ENCODE measurements at places on chromosomes 5 and 9.

- DNase-seq: no peak
Observed at GRCh38 chr5:60687927-60688720, 11.8 kb downstream of the DEPDC1B start.

DNA sequence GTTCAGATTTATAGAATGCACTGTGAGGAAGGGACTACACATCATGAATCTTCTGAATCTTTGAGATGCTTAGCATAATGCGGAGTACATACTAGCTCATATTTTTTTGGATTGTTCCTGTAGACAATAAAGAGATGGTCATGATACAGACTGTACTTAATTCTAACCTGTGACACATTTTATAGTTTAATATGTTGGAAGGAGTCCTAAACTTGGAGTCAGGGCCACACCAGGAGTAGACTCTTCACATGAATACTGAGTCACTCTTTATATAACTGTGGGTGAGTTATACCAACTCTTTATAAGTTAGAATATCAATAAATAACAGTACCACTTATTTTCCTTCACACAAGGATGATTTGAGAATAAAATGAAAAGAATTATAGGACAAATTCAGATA, 16.9 kb downstream of the C9orf85 start:
- no peak for DNase-seq

- DNase-seq: no peak
Observed at GRCh38 chr9:137052293-137052692, 1.6 kb downstream of the ENTPD2 start.

DNA sequence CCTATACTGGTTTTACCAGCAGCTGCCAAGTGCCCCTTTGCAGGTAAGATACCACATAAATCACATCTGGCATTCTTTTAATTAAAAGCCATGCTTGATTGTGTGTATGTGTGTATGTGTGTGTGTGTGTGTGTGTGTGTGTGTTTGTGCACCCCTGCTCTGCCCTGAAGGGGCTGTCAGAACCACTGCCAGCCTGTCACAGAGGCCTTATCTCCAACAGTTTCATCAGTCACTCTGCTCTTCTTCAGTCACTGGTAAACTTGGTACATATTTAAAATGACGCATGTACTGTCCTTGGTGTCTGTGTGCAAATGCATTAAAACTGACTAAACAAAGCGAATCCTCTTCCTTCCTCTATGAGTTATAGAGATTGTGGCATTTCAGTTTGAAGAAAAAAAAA, 19.0 kb upstream of the NR5A1 start:
- DNase-seq: no peak
